Hair follicle dermal papilla cell (primary cell): ENCODE measurements at places on chromosomes 7 and 10. TPM values are rescaled to one million over a fixed set of nuclear protein-coding genes. Genes with fewer than 3 reads are reported as not detected.

The TFEC gene
- under 0.01 and 0.16 TPM in 2 replicates for total RNA-seq

The NPC1L1 gene
- total RNA-seq, result not detected in 2 replicates

The EVX1 gene
- not detected in 2 replicates for total RNA-seq

The EGR2 gene
- total RNA-seq, result 0.61 and 1.1 TPM in 2 replicates
